Fibroblast of skin of back (primary cell): ENCODE measurements at places on chromosomes 6 and 20.

DNA sequence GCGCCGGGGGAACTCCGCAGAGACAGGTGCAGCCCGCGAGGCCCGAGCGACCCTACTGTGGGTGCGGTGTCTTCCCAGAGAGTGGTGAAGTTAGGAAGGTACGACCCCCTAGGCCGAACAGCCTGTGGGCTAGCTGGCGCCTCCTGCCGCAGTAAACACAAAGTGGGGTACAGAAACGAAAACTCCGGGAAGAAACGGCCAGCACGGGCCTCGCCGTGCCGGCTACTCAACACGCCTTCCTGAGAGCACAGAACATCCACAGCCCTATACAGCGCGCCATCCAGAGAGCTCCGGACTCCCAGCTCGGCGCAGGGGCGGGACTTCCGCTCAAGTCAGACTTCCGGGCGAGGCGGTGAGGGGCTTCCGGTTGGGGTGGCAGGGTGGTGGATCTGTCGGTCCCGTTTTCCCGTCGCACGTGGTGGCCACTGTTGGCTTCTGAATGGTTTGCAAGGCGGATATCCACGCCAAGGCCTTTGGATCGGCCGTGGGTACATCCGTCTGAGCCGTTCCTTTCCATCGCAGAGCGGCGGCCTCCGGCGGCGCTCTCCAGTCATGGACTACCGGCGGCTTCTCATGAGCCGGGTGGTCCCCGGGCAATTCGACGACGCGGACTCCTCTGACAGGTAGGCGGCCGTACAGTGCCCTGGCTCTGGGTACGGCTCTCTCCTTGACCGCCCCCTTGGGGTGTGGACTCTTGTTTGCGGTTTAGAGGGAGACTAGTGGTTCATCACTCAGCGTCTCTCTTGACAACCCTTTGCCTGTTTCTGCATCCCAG is at the start of the genes CAGE1 and RIOK1:
CAGE1 (minus strand) TSS at position 292 of the 775 bp plus-strand sequence. CDS start 2,569 bp downstream, outside the sequence.
RIOK1 (plus strand) TSS at position 358 of the 775 bp plus-strand sequence; CDS start at position 553, 195 bp downstream.
- peak; percentile 96 for DNase-seq

- no peak for DNase-seq
These were observed 358.3 kb upstream of the SULF2 start for GRCh38 chr20:48143435-48144081.

DNA sequence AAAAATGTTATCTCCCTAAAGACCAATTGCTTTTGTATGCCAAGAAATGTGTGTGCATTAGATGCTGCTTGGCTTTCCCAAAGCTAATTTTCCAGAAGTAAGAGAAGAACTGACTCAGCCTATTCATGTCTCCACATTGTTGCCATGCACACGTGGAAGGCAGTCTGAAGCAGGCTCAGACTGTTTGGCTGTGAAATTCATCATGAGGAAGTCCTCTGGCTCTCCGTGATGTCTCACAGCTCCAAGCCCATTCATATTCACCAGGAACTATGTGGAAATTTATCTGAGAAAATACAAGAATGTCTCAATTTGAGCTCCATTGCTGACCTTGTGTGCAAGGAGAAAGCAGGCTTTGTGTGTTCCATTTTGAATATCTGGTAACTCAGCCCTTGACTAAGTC is 1022.2 kb upstream of the GJE1 start:
- no peak for DNase-seq

DNA sequence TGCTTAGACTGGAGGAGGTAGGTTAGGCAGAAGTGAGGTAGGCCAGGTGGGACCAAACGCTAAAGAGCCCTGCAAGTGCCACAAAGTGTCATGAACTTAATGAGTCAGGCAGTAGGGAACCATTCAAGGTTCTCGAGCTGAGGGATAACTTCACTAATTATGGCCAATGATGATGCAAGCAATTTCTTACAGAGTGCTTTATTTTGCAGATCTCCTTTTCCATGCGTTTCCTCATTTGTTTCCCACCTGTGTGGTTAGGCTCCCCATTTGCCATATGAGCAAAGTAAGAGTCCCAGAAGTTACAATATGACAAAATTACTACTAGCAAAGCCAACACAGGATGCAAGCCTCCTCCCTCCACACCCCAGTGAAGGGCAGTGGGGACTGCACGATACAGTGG is 36.5 kb upstream of the PSMF1 start:
- DNase-seq: no peak

GRCh38 chr20:20881808-20882207 is 169.4 kb upstream of the RALGAPA2 start:
- DNase-seq: no peak

- DNase-seq: peak; percentile 65
These were observed 76.6 kb downstream of the CEBPB start for GRCh38 chr20:50267041-50267865.

DNA sequence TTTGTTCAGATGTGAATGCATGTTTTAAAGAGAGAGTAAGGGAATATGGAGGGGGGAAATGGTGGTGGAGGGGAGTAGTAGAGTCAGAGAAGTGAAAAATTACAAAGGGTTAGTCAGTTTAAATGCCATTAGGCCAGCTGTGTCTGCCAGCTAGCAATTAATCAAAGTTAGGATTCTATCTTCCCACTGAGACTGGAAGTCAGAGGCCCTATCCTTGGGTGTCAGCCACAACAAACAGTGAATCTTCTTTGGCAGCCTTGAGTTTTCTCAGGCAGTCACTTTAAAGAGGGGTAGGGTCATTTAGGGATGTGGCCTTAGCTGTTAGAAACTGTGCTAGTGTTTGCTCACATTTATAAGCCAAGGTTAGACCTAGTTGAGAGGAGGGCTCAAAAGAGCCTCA is 120.5 kb upstream of the BTBD3 start:
- peak; percentile 45 for DNase-seq

DNA sequence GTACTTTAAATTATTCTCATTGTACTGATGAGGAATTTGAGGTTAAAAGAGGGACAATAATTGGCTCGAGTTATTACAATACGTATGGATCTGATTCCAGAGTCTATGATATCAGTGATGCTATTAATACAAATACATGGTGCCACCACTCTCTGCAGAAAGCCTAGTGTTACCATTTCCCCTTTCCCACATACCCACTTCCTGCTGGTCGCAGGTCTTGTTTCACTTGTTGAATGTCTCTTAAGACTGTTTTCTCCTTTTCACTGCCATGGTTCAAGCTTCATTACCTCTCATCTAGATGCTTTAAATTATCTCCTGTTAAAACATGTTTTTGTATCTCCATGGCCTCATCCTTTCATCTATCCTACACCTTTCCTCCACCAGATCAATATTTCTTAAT is 62.0 kb downstream of the FHL5 start:
- DNase-seq: no peak

- no peak for DNase-seq
These were observed 36.0 kb downstream of the KCNK5 start for GRCh38 chr6:39193201-39193791.

DNA sequence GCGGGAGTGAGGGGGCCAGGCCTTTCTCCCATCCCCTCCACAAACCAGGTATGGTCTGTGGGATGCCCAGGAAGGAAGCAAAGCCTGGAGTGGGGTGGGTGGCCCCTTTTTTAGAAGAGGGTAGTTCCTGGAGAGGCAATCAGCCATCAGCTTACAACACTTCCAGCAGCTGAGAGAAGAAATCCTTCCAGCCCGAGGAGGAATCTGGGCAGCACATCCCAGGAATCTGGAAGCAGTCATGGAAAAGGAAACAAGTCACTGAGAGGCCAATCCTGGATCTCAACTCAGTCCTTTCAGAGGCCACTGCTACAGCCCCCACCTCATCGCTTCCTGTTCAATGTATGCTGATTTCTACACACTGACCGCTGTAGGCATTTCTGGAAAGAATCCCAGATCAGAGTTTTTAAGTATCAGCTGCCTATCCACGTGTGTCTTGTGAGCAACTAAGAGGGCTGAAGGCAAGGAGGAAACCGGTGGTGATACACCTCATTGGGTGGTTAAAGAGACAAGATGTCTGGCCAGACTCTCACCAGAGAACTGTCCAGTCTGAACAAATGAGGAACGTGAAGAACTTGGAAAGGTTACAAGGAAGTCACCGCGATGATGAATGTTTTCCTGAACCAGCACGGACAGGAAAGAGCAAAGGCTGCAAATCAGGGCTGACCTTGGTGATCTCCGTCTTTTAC is 92.9 kb upstream of the SHLD1 start:
- DNase-seq: peak; percentile 71

DNA sequence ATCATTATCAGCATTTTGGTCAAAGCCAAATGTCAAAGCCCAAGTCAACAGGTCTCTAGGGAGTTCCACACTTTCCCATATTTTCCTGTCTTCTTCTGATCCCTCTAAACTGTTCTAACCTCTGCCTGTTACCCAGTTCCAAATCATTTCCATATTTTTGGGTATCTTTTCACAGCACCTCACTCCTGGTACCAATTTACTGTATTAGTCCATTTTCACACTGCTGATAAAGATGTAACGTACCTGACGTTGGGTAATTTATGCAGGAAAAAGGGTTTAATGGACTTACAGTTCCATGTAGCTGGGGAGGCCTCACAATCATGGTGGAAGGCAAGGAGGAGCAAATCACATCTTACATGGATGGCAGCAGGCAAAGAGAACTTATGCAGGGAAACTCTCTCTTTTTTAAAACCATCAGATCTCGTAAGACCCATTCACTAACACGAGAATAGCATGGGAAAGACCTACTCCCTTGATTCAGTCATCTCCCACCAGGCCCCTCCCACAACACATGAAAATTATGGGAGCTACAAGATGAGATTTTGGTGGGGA is 143.4 kb downstream of the PTPRK start:
- DNase-seq: no peak

GRCh38 chr20:35296101-35296554 is 3.9 kb upstream of the FAM83C start:
- DNase-seq: no peak

DNA sequence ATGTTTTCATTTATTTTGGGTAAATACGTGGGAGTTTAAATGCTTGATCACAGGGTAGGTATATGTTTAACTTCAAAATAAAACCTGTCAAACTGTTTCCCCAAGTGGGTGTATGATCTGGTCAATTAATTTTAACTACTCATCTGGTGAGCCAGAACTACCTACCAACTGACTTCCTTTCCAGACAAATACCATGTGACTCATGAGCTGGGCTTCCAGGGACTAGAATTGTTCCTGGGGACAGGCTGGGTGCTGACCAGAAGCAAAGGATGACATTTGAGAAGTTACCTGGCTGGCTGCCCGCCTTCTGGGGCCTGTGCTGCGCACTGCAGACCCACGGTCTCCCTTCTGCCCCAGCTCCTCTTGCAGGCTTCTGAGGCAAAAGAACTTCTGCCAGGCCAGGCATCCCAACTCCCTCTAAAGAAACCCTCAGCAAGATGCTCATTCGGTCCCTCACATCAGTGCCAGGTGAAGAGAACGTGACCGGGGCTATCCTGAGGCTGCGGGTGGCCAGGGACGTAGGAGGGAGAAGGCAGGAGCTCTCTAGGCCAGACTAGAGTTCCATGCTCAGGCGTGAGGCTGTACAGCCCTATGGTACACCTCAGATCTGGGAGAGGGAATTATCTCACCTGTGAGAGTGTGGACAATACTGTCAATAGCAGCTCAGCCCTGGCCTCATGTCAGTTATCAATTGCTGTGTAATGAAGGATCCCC is 103.6 kb downstream of the JPH2 start:
- DNase-seq: peak; percentile 68

DNA sequence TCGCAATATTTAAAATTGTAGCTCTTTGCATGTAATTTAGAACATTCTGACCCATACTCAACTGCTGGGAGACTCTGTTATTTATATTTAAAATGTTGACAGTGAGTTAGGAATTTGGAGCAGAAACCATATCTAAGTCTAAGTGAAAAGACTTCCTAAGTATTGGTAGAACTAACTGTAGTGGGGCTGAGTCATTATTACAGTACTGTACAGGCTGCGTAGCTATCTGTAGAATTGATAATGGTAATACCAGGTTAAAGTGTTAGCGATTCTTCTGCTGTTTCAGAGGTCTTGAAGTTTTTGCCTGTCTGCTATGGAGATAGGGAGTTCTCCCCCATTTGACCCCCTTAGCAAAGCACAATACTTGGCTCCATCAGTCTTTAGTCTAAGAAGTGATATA is 3.6 kb downstream of the TOP1 start:
- peak; percentile 16 for DNase-seq

DNA sequence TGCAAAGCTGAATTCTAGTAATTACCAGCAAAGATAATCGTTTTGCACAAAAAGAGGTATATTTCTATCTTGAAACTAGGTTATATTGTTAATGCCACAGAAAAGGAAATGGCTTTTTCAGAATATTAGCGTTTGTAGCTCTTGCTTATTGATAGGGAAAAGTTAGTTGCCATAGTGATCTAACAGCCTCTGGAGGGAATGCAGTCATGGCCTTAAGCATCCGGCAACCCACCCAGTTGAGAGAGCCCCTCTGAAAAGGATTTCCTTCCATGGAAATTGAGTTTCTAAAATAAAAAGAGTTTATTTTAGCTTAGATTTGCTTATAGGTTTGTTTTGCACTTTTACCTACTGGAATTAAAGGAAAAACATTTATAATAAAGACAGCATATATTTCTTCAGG is 224.5 kb downstream of the BCKDHB start:
- no peak for DNase-seq

- DNase-seq: peak; percentile 52
These were observed 74.1 kb upstream of the TCF21 start for GRCh38 chr6:133814797-133815196.
